ENCODE measurements at places on chromosomes 3 and 15. TPM values are rescaled to one million over a fixed set of nuclear protein-coding genes. Genes with fewer than 3 reads are reported as not detected.

- DNase-seq, result peak; percentile 3
Measured at GRCh38 chr15:70030851-70031250, 66.9 kb downstream of the TLE3 start.

DNA sequence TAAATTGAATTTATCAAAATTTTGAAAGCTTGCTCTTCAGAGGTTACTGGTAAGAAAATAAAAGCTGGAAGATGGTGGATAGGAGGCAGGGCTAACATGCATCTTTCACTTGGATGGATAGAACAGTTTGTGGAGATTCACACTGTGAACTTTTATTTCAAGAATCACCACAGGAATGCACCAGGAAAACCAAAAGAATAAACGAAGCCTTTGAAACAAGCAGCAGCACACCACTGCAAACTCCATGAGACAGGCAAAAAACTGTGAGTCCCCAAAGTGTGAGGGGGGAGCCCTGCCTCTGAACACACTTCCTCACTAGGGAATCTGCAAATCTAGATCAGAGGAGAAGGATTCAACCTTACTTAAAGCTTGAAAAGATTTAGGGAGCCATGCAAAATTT is 122.2 kb downstream of the RTP4 start:
- no peak for DNase-seq

DNA sequence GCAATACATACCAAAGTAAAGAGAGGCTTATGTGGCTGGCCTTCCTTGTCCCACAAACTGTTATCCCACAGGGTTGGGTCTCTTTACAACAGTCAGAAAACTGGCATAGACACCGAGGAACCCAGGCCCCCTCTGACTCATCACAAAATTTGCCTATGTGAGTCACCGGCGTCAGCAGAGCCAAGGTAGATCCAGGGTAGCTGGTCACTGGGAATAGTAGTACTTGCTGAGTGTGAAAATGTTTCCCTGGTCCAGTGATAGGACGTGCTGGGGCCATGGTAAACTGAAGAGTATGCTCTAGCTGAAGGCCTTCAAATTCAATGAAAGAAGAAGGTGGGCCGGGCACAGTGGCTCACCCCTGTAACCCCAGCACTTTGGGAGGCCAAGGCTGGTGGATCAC is 27.1 kb upstream of the SKIL start:
- no peak for DNase-seq

DNA sequence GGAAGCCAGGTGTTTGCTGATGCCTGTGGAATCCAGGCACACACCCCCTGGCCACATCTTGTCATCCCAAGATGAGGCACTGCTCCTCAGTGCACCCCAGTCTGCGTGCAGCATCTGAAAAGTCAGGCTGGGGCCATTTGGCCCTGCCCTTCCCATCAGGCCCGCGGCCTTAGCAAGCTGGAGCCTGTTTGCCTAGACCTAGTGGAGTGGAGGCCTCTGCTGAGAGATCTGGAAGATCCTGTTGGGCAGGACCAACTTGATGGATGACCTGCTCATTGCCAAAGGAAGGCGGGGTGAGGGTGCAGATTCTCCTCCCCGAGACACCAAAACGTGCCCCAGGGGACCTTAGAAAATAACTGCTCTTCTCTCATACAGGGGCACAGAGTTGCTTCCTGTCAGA is 220.2 kb downstream of the SHQ1 start:
- DNase-seq, result no peak

IQCH gene
- 4.5 TPM for total RNA-seq

RPL22L1 gene
- total RNA-seq, result 10.8 TPM

All from glutamatergic neuron (in vitro differentiated cells).